KBM-7 (cell line): ENCODE measurements at places on chromosomes 7 and 10.

GRCh38 chr7:33883671-33883965, 21.7 kb upstream of the BMPER start:
- DNase-seq: no peak

- DNase-seq: no peak
These were observed 101.5 kb upstream of the RAB11FIP2 start for GRCh38 chr10:118148247-118148646.

DNA sequence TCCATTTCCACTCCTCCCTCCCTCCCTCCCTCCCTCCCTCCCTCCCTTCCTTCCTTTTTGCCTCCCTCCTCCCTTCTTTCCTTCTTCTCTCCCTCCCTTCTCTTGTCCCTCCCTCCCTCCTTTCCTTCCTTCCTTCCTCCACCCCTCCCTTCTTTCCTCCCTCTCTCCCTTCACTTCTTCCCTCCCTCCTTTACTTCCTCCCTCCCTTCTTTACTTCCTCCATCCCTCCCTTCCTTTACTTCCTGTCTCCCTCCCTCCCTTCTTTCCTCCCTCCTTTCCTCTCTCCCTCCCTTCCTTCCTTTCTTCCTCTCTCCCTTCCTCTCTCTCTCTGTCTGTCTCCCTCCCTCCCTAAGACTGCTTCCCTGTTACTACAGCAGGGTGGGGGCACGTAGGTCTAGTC, 598.6 kb upstream of the FOXK1 start:
- DNase-seq: no peak

DNA sequence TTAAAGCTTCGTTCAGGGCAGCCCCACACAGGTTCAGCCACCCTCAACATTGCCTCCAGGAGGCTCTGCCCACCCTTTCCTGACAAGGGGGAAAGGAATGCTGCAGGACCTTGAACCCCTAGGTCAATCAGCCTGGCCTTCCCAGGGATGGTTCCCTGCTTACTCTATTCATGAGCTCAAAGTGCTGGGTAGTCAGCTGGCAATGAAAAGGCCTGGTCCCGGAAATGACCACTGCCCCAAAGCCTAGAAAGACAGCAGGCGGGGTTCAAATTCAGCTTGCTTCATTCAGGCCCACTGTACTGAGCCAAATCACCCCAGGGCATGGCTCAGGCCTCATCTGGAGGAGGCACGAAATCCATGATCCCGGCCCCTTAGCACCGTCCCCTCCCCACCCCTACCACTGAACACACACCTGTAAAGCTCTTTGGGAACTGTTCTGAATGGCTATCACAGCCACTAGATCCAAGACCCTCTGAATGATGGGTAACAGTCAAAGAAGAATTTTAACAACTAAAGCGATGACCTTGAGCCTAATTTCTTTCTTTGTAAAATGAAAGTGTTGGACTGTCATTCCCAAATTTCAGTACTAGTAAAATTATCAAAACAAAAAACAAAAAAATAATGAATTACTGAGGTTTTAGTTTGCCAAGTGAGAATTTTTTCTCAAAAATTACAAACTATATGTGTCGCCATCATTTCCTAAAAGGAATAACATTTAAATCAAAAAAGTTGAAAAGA, 1.0 kb downstream of the URGCP start:
- DNase-seq: no peak

GRCh38 chr10:5565205-5565545, 40.4 kb downstream of the CALML3 start:
- no peak for DNase-seq

DNA sequence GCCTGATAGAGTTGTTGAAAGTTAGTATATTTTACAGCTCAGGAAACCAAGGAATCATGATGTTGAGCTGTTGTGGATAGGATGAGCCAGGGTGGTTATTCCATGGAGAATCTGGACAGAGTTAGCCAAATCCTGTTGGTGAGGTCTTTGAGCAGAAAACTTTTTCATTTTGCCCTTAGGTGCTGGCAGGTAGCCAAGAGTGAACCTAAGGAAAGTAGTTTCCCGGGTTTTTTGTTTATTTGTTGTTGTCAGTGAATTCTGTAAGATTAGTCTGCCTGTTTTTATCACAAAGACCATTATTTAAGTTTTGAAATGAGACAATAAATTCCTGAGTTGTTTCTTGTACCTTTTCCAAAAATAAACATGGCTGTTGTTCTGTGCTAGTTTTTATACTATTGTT, 61.0 kb downstream of the GALNT11 start:
- DNase-seq: no peak

DNA sequence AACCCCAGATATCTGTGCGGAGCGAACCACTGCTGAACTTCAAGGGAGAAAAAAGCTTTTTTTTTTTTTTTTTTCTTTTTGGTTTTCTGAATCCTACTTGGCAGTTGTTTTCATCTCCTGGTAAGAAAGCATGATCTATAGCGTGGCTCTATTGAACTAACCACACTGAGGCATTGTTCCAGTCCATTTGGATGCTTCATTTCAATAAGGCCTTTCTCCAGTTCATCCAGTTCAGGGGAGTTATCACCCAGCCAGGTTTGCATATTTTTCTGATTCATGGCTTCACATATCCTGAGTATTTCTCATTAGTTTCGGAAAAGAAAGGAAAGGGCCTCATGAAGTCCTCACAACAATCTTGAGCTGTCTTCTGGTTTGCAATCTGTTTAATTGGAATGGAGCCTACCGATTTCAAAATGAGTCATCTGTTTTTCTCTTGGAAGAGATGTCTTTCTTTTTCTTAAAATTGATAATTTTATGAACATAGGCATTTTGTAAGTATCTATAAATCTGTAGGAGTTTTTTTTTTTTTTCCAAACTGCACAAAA, 93.1 kb upstream of the STEAP4 start:
- DNase-seq: no peak

GRCh38 chr7:99190359-99191009, 17.4 kb downstream of the KPNA7 start:
- DNase-seq: no peak

DNA sequence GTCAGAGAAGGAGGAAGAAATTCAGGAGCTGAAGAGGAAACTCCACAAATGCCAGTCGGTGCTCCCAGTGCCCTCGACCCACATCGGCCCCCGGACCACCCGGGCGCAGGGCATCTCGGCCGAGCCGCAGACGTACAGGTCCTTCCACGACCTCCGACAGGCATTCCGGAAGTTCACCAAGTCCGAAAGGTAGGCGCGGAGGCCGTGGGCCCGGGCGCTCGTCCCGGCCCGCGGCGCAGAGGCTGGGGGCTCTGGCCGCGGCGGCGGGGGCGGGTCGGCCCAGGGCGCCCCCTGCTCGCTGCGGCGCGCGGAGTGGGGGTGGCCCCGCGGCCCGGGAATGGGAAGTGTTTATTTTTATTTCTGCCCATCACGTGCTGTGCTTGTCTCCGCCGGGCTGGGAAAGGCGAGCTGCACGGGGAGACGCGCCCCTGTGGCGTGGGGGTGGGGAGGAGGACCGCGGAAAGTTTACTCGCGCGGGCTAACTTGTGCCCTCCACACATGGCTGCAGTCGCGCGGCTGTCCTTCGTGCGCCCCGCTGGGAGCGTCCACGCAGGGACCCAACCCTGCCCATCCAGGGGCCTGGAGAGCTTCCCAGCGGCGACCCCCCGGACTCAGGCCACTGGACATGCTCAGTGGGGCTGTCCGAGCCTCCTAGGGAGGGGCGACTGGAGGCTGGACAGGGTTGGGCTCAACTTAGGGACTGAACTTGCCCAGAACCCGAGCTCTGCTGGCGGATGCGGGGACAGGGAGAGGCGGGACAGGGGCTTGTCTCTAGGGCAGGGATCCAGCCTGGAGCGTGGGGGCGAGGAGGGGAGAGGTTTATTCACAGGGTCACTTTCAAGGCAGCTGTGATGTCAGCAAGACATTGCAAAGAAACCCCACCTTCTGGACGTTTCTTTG, 82.6 kb upstream of the PRKG1 start:
- DNase-seq: no peak

GRCh38 chr10:16310440-16310839, 126.4 kb upstream of the PTER start:
- DNase-seq: no peak

GRCh38 chr10:97651773-97652172, 11.3 kb downstream of the PI4K2A start:
- DNase-seq: no peak

GRCh38 chr7:53800746-53801145, 741.4 kb upstream of the VSTM2A start:
- no peak for DNase-seq

DNA sequence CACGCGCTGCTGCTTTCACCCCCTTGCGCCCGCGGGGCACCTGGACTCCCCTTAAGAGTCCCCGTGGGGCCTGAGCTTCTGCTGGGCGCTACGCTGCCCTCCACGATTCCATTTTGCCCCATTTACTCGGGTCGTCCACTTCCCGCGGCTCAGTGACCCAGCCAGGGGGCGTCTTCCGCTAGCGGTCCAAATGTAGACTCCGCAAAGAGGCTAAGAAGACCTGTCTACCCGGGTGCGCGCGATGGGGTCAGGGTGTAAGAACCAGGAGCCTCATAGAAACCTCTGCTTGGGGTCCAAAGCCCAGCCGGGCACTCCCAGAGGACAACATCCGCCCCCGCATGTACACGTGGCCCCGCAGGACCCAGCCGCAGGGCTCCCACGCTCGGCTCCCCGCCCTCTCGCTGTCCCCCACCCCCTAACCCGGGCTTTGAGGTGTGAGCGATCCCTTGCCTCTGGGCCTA, 5.2 kb upstream of the HMX2 start:
- no peak for DNase-seq

GRCh38 chr7:114972567-114972966, 50.7 kb downstream of the MDFIC start:
- no peak for DNase-seq

DNA sequence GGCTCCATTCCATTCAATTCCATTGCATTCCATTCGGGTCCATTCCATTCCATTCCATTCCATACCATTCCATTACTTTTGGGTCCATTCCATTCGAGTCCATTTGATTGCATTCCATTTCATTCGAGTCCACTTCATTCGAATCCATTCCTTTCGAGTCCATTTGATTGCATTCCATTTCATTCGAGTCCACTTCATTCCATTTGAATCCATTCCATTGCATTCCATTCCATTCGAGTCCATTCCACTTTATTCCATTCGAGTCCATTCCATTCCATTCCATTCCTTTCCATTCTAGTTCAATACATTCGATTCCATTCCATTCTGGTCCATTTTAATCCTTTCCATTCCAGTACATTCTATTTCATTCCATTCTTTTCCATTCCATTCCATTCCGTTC, 334.0 kb downstream of the ZNF33B start:
- no peak for DNase-seq

DNA sequence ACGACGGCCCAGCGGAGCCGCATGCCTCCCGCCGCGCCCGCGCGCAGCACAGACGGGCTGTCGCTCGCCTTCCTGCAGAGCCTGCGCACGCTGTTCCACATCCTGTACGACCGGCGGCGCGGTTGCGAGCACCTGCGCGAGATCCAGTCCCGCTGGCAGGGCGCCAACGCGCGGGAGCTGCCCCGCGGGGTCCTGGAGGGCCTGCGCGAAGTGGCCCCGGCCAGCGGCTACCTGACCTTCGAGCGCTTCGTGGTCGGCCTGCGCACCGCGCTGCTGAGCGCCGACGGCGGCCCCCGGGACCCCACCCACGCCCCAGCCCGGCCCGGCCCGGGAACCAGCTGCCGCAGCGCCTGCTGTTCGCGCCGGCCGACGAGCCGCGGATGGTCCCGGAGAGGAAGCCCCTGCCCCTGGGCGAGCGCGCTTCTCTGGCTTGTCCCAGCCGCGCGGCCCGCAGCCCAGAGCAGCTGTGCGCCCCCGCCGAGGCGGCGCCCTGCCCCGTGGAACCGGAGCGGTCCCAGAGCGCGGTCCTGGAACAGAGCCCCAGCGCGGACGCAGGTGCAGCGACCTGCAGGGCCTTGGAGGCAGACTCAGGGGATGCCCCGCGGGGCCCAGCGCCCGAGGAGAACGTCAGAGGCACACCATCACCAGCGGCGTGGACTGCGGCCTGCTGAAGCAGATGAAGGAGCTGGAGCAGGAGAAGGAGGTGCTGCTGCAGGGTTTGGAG, 25.3 kb upstream of the ZNF716 start:
- DNase-seq: no peak

- no peak for DNase-seq
These were observed 58.4 kb upstream of the SPOCK2 start for GRCh38 chr10:72146559-72147323.

DNA sequence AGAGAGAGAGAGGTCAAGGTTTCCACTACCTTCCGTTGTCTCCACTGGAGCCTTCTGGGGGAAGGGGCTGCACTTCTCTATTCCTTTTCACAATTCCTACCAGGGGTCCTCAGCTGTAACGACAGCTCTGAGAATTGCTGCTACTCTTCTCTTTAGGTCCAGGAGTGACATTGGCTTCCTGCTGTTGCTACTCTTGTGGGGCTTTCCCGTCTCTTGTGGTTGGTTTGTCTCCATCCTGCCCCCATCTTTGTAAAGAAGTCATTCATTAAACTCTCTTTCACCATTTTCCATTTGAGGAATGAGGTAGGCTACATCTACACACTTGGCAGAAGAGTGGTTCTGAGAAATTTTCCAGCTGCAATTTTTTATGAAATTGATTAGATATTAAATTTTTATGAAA, 238.8 kb upstream of the LYZL1 start:
- no peak for DNase-seq

DNA sequence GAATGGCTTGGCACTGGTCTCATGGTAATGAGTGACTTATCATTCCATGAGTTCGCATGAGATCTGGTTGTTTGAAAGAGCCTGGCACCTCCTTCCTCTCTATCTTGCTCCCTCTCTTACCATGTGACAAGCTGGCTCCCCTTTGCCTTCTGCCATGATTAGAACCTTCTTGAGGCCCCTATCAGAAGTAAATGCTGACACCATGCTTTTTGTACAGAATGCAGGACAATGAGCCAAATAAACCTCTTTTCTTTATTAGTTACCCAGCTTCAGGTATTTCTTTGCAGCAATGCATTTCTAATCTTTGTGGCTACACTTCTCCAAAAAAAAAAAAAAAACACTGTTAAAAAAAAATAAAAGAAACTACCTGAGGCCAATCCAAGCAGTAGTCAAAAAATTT, 17.1 kb upstream of the SLC13A1 start:
- no peak for DNase-seq

GRCh38 chr7:12970626-12971025, 283.2 kb downstream of the ARL4A start:
- no peak for DNase-seq

DNA sequence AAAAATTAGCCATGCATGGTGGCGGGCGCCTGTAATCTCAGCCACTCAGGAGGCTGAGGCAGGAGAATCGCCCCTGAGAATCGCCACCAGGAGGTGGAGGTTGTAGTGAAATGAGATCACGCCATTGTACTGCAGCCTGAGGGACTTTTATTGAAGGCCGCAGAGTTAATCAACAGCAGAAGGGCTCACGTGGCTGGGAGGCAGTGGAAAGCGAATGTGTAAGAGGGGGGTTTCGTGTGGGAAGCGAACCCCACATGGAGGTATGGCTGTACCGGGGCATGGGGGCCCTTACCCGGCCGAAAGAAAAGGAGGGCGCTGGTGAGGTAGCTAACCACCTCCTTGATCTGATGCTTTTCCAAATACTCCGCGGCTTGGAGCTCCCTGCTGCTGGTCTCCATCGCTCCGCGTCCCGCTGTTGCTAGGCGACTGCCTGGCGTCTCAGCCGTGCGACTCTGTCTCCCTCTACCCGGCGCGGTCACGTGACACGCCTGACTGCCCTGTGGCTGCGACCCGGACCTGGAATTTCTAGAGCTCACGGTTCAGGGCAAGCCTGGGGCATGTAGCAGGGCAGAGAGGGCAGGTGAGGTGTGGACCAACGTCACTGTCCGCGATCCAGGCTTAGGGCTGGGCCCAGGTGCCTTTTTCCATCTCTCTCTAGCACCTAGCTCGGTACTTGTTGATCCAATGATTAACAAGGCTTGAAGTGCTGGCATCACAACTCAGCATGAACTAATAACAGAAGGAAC, at the start of gene EFCAB10:
Gene EFCAB10, minus strand, starts transcription at position 428 of the 746 bp plus-strand sequence. Its CDS starts 30 bp downstream, at position 398.
- DNase-seq: no peak
